Stimulated activated effector memory CD8-positive, alpha-beta T cell treated with anti-CD3 and anti-CD28 coated beads, Interleukin-12 subunit alpha, Interleukin-12 subunit beta, amount 100 ng/mL, for 72 hours (primary cell): ENCODE measurements at places on chromosomes 12 and 14.

DNA sequence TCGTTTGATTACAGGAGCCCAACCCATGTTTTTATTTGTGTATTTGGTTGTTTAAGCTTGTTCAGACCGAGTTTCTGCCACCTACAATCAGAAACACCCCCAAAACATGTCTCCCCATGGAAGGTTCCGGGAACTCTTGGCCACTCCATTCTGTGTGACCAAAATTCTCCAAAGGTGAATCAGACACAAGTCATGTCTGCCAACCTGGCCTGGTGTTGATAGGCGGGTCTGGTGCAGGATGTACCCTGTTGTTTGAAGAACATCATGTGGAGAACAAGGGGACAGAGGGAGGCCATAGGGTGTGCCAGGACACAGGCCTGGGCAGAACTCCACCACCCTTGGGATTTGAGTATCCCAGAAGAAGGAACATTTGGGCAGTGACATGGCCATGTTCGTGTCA, 147.1 kb upstream of the MYL2 start:
- no peak for DNase-seq

DNA sequence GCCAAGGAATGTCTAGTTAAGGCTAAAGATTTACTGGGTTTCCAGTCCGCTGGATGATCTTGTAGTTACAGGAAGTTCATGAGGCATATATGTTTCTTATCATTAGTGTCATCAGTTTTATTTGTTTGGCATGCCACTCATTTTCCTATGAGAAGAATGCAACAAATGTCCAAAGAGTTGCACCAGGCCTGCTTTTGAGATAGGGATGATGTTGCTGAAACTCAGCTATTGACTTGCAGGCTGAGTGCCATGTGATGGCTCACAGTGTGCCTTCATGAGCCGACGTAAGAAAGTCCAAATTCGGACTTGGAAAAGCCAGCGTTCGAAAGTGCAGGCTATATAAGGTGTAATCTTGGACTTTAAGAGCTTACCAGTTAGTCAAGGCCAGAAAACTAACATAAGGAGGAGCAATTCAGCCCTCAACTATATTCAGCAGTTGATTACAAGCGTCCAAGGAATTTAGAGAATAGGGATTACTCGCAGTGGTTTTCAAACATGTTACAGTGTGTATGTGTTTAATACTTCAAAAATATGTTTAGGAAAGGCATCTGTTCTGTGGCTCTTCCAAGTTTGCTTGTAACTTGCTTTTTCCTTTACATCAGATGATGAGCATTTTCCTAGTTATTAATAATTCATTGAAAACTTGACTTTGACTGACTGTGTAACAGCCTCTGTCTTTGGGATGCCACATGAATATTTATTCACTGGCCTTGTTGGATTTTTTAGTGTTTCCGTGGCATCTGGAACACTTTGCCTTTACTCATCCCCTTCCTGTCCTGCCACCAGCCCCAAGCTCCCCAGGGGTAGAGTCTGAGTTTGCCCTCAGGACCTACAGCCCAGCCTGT, 101.3 kb downstream of the LGMN start:
- DNase-seq, result no peak

DNA sequence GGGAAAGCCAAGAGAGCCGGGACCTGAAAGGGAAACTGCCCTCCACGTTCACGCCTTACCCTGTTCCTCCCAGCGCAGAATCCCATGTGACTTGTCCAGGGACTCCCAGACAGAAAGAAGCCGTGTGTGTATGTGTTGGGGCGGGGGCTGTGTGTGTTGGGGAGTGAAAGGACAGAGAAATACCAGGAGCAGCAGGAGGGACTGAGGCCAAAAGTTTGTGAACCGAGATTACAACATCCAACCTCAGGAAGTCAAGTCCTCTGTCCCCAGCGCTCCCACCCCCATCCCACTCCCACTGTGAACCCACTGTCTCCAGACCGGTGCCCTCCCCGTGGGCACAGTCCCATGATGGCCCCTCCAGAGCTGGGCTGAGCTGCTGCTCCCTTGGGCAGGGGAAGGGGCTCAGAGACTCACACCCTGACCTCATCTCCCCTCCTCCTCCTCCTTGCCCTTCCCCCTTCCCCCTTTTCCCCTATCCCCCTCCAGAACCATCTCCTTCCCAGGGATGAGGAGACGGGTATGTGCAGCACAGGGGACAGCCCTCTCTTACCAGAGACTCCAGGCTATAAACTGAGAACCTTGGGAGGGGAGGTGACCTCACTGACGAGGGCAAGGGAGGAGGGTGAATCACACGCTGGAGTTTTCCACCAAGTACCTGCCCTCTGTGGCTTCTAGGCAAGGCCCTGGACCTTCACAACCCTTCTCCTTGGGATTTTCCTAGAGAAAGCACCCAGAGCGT, at the start of gene SLC6A12:
SLC6A12 (minus strand) TSS at position 155 of the 739 bp plus-strand sequence. CDS start 4,171 bp downstream, outside the sequence.
- DNase-seq, result no peak

GRCh38 chr12:41663598-41664265, 475.6 kb downstream of the PDZRN4 start:
- no peak for DNase-seq

DNA sequence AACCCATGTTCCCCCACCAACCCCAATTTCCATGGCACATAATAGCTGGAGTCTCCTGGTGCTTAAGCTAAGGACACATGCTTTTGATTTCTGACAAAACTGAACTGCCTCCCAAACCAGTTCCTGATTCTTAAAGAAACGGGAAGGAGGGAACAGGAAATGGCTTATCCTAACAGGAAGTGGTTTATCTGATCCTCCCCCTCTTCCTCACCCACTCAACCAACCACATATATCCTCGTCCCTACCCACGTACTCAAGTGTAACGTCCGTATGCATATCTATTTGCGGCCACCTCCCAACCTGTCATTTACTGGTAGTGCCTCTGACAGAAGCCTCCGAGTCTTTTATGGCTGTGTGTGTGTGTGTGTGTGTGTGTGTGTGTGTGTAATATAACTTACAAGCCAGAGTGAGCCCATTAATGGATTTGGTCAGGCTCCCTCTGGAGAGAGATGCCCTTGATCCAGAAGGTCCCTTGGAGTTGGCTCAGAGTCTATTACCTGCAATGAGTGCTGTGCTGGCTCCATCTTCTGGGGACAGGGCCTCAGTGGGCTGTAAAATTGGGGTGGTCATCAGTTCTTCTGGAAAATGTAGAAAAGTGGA, 7.7 kb downstream of the DAZAP2 start:
- peak; percentile 63 for DNase-seq

GRCh38 chr14:33508126-33509062, 442.5 kb downstream of the EGLN3 start:
- no peak for DNase-seq

DNA sequence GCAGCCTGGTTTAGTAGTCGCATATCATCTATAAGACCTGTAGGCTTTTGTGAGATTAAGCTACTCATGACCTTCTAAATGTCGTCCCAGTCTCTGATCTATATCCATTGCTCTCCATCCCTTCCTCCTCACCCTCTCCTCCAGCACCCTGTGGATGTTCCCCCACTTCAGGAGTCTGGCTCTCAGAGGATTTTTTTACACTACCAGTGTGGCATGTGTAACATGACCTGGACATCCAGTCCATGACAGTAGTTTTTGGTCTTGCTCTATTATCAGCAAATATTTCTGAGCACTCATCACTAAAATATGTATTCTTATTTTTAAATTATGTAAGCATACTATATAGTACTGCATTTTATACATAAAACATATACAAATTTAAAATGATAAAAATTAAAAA, 142.1 kb downstream of the DYRK2 start:
- DNase-seq, result no peak

DNA sequence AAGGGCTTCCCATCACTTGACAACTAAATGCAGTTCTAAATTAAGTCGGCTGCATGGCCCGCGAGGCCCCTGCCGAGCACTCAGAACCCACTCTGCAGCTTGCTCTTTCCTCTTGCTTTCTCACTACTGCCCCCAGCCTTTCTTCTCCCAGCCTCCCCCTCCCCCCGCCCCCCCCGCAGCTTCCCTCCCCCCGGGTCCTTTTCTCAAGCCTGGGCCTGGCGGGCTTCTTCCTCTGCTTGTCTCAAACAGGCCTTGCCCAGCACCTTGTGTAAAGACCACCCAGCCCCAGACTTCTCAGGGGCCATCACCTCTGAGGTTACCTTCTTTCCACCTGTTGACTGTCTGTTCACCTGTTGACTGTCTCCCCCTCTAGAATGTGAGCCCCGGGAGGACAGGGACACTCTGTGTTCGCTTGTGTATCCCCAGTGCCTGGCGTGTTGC, 1.1 kb downstream of the CYP46A1 start:
- no peak for DNase-seq

GRCh38 chr12:97184127-97184773, 277.2 kb downstream of the NEDD1 start:
- no peak for DNase-seq

DNA sequence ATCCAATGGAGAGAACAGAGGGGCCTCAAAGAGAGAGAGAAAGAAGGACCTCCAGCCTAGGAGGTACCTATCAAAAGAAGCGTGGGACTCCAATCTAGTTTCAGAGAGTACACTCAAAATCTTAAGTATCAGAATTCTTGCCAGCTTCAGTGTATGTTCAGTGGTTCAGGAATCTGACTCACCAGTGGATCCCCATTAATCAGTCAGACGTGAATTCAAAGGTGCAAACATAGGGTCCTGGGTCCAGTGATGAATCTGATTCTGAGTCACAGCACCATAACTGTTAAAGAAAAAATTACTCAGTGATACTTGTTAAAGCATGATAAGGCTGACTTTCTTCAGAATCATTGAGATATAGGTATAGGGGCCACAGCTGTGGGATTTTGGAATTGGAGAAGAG, 33.2 kb downstream of the ETNK1 start:
- no peak for DNase-seq

GRCh38 chr14:64504310-64504896, at the start of gene ZBTB1:
Gene ZBTB1 (plus strand): TSS chr14:64504770. CDS start chr14:64521505, 16,735 bp downstream.
- DNase-seq, result peak; percentile 91

GRCh38 chr12:48165089-48165981, 8.0 kb upstream of the ASB8 start:
- DNase-seq, result peak; percentile 38

DNA sequence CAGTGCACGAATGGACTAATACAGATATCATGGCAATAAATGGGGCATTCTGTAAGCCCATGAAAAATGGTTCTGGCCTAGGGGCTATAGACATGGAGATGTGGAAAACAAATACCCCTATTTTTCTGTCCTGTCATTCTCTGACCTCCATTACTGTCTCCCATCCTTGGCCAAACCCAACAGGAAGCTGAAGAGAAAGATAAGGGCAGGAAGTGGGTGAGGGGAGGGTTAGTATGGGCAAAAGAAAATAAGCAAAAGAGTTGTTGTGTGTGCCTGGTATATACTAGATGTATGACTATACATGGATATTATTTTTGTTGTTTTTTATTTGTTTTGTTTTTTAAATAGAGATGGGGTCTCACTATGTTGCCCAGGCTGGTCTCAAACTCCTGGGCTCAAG, 339.3 kb downstream of the PCNX1 start:
- no peak for DNase-seq

GRCh38 chr12:131943876-131944275, 5.9 kb upstream of the EP400 start:
- DNase-seq, result no peak

GRCh38 chr12:71804505-71804904, 35.1 kb upstream of the TBC1D15 start:
- DNase-seq, result no peak

- no peak for DNase-seq
Observed at GRCh38 chr12:14803830-14804160, 325 bp downstream of the C12orf60 start.

- no peak for DNase-seq
Observed at GRCh38 chr12:22271023-22271422, 63.5 kb downstream of the ST8SIA1 start.

- no peak for DNase-seq
Observed at GRCh38 chr14:76710056-76711010, 50.9 kb upstream of the VASH1 start.

DNA sequence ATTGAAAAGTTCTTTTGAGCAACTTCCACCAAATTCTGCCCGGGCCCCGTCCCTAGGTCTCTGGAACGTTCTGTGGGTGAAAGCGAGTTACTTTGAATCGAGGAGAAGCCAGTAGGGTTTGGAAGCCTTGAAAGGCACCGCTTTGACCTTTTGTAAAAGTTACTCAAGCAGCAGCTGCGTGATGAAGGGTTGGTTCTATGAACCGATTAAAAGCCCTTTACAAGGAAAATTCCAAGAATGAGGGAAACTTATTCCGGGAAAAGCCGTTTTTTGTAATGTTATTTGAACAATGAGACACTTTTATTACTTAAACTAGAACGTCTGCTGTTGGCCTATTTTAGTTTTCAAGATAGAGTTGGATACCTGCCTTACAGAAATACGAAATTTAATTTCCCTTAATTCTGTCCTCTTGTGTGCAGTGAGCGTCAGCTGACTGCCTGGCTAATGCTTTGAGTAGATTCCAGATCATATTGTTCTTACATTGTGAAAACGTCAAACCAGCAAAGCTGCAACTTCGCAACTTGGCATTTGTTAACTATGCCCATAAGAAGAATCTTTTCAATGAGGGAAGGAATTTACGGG, 906 bp downstream of the LARP4 start:
- no peak for DNase-seq

DNA sequence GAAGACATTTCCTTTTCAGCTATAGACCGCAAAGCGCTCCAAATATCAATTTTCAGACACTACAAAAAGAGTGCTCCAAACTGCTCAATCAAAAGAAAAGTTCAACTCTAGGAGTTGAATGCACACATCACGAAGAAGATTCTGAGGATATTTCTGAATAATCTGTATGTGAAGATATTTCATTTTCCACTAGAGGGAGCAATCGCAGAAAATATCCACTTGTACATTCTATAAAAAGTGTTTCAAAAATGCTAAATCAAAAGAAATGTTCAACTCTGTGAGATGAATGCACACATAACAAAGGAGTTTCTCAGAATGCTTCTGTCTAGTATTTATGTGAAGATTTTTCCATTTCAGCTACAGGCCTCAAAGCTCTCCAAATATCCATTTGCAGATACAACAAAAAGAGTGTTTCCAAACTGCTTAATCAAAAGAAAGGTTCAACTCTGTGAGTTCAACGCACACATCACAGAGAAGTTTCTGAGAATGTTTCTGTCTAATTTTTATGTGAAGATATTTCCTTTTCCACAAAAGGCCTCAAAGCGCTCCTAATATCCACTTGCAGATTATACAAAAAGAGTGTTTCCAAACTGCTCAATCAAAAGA, 643.8 kb upstream of the ALG10B start:
- no peak for DNase-seq

DNA sequence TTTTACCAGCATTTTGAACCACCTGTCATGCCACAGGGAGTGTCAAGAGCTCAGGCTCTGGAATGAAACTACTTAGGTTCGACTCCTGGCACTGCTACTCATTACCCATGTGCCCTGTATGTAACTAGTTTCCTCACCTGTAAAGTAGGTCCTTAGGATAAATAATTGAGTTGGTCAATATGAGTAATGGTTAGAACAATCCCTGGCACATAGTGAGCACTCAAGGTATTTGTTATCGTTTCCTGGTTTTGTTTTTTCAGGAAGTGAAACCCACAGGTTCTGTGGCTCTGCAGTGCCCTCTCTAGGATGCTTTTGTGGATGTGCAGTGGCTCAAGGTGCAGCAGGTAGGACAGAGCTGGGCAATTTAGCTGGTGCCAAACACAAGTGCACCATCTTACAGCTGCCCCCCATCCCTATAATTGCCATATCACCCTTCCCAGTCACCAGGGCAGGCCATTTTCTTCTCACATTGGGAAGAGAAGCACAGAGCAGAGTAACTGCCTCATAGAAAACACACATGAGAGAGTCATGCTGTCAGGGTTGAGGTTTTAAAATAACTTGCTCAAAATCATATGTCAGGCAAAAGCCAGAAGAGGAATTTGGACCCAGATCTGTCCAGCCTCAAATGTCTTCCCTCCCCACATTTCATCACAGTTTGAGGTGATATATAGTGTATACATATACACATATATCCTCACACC, 297.5 kb downstream of the RPAP3 start:
- DNase-seq, result no peak
